Fibroblast of skin of left quadriceps (primary cell): ENCODE measurements at places on chromosomes 2 and 18.

DNA sequence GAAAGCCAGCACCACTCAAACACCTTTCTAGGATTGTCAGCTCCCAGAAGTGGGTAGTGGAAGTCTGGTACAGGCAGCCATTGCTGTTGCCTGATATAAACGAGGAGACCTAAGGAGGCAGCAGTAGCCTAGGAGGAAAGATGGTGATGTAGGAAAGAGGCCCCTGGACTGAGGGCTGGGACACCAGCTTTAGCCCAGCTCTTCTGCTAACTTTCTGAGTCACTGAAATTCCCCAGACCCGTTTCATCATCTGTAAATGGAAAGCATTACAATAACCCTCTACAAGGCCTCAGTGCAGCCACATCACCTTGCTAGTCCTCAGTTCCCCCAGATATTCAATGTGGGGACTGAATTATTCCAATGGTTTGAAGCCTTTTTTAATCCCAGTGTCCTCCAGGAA lies 336.5 kb downstream of the TNS1 start:
- DNase-seq, result no peak

- no peak for DNase-seq
These were observed 35.2 kb downstream of the RPL31 start for GRCh38 chr2:101037161-101037755.

- no peak for DNase-seq
These were observed 63.2 kb downstream of the TTC32 start for GRCh38 chr2:19838616-19839015.

DNA sequence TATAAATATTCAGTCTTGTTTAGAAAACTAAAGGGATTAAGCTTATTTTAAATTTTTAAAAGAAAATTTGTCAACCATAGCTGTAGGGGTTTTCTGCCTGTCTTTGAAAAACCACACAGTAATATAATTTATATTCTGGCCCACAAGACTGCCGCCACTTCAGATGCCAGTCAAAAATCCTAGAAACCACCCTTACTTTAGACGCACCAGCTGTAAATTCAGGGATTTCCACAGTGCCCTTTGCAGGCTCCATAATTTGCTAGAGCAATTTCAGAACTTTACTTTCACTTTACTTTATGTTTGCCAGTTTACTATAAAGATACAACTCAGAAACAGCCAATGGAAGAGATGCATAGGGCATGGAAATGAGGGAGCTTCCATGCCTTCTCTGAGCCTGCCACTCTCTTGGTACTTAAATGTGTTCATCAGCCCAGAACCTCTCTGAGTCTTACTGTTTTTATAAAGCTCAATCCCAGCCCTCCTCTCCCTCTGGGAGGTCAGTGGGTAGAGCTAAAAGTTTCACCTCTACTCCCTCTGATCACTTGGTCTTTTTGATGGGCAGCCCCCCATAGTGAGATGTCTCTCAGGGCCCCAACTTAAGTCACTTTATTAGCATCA lies 63.3 kb downstream of the KYNU start:
- DNase-seq, result no peak

- DNase-seq, result no peak
These were observed 148.3 kb downstream of the GRB14 start for GRCh38 chr2:164473021-164473420.

- no peak for DNase-seq
These were observed 8.7 kb downstream of the CAPN13 start for GRCh38 chr2:30798536-30798991.

DNA sequence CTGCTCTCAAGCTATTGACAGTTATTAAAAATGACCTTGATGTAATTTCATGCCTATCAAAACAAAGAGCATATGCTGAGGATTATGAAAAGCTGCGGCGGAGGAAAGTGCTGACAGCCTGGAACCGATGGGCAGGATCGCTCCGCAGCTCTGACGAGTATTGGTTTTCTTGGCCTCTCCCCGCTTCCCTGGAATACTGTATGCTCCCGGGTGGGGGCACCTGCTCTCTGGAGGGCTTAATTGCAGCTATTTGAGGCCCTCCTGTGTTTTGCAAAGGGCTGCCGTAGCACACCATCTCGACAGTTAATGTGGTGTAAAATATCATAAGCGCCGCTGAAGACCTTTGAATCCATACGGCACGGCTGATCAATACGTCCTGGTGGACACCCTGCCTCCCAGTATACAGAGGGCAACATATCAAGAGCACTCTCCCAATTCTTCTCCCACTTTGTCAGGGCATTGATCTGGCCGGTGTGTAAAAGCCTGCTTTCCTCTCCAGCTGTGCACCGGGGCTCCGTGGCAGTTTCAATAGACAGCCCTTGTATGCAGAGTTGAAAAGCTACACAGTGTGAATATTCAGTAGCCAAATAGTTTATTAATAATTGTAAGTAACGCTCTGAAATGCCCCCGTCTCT lies 662.4 kb downstream of the GALR1 start:
- no peak for DNase-seq

DNA sequence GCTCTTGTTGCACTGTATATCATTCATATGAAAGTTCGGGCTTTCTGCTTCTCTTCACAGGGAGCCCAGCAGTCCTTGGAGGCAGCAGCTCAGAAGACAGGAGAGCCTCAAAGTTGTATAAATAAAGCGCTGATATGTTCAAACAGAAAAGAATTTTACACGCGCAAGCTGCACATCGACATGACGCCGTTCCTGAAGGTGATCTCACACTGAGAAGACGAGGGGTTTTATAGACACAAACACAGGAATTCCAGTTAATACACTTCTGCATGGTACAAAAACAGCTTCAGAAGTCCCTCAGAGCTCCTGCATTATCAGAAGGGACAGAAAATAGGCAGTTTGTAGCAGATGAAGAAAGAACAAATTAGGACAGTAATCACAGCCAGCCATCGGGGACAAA lies 81.6 kb downstream of the KIAA2012 start:
- no peak for DNase-seq

GRCh38 chr2:229412686-229413085 lies 141.6 kb upstream of the PID1 start:
- no peak for DNase-seq

- no peak for DNase-seq
These were observed 78.3 kb upstream of the HS6ST1 start for GRCh38 chr2:128396946-128397345.
